Spleen (tissue), 13 donors: ENCODE measurements at places on chromosomes 11 and 22. TPM values are rescaled to one million over a fixed set of nuclear protein-coding genes. Genes with fewer than 3 reads are reported as not detected.

GRCh38 chr11:518463-519202 lies 11.6 kb upstream of the RNH1 start:
- H3K4me1 ChIP-seq, result peaks cover 3% of the 10 kb centered on the region
- H3K27me3 ChIP-seq, result no peaks in the 10 kb centered on the region
- H3K36me3 ChIP-seq, result no peaks in the 10 kb centered on the region

DNA sequence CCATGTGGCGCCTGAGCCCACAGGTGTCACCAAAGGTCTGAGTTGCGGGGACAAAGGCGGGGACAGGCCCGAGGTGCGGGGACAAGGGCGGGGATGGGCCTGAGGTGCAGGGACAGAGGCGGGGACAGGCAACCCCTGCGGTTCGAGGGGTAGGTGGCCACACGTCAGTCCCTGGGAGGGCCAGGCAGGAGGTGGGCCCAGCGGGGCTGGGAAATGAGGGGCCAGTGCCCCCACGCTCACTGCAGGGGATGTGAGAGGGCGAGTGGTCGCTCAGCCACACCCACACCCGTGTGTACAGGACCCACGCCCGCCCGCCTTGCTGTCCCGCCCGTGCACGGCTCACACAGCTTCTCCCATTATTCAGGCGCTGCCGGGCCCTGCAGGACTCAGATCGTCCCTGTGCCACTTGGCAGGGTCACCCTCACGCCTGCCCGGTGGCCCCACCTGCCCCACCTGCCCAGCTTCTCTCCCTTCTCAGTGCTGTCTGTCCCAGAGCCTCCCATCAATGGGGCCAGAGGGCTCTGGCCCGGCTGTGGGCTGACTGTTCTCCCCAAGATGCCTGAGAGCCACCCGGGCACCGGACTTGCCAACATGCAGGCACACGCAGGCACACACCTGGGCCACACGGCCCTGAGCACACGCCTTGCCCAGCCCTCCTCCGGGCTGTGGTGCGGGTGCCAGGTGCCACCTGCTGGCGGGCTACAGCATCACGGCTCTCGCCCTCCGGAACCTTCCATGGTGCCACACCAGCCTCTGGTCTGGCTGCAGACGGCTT lies 14.2 kb upstream of the MUC6 start:
- no peak overlapping the region for H3K4me3 ChIP-seq
- DNase-seq, result peak; percentile 92
- H3K27me3 ChIP-seq, result peaks cover 75% of the 10 kb centered on the region
- no peaks in the 10 kb centered on the region for H3K36me3 ChIP-seq

GRCh38 chr11:20238712-20239111 lies 78.4 kb upstream of the DBX1 start:
- H3K4me1 ChIP-seq, result no peaks in the 10 kb centered on the region
- no peaks in the 10 kb centered on the region for H3K27me3 ChIP-seq
- H3K4me3 ChIP-seq, result no peak overlapping the region

DNA sequence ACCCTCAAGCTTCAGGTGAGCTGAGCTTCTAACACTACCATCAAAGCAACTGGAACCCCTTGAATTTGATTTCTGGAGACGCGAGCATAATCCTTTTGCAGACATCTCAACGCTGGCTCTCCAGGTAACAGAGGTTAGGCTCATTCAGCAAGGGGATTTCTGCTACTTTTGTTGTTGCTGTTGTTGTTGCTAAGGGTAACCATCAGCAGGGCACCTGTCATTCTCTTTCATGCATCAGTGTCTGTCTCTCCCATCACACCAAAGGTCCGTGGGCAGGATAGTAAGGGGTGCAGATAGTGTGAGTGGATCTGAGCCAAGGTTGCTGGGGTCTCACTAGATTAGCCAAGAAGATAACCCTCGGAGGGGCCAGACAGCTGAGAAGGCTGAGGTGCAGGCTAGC lies 90.3 kb downstream of the TP53I11 start:
- H3K36me3 ChIP-seq, result no peaks in the 10 kb centered on the region
- H3K27ac ChIP-seq, result no peak overlapping the region
- H3K4me3 ChIP-seq, result no peak overlapping the region
- H3K4me1 ChIP-seq, result no peaks in the 10 kb centered on the region
- H3K27me3 ChIP-seq, result no peaks in the 10 kb centered on the region

Gene CNGA4
- 0.33 TPM for total RNA-seq

GRCh38 chr22:38317995-38318715 lies 922 bp upstream of the CSNK1E start:
- peak overlapping the region; percentile 34 for H3K4me3 ChIP-seq
- peaks cover 50% of the 10 kb centered on the region for H3K4me1 ChIP-seq
- no peaks in the 10 kb centered on the region for H3K36me3 ChIP-seq
- H3K27ac ChIP-seq, result peak overlapping the region; percentile 88

GRCh38 chr11:97739932-97740800 lies 1280.6 kb upstream of the CNTN5 start:
- no peaks in the 10 kb centered on the region for H3K27me3 ChIP-seq
- H3K4me1 ChIP-seq, result no peaks in the 10 kb centered on the region
- no peaks in the 10 kb centered on the region for H3K36me3 ChIP-seq
- no peak for DNase-seq
- no peak overlapping the region for H3K27ac ChIP-seq
- H3K4me3 ChIP-seq, result no peak overlapping the region

Gene SREBF2
- total RNA-seq, result 73.5 TPM

Gene KLHL35
- 2.4 TPM for total RNA-seq

GRCh38 chr11:104169091-104169490 lies 5.1 kb upstream of the PDGFD start:
- no peak overlapping the region for H3K4me3 ChIP-seq
- H3K27me3 ChIP-seq, result peaks cover 2% of the 10 kb centered on the region
- H3K4me1 ChIP-seq, result no peaks in the 10 kb centered on the region
- no peak for DNase-seq

DNA sequence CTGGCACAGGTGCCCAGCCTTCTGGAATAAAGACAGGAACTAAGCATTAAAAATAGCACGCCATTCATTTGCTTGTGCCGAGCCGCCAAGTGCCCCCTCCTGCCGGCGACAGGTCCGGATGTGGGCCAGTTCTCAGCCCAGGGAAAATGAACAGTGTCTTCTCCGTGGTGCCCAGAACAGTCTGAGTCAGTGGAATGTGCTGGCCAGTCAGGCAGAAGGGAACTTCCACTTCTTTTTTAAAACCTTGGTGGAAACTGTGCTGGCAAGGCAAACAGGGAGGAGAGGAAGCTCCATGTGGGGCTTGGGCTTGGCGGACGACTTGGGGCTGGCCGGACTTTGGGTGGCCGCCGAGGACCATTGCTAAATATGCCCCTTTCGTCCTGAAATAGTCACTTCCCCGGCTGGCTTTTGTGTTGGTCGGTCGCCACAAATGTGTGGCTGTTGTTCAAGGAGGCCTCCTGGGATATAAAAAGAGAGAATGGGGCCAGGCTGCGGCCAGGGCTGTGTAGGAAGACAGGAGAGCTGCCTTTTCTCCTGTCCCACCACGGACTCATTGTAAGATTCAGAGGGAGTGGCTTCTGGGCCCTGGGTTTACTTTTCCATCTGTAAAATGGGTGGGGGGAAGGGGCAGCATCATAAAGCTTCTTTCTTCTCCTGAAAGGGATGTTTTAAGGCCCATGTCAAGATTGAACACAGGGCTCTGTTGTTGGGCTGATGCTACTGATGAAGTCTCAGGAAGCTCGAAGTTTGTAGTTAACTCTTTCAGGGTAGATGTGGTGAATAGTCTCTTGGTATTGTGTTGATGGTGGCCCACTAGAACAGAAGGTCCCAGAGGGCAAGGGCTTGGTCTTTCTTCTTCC lies 101.0 kb downstream of the PTPRJ start:
- H3K36me3 ChIP-seq, result no peaks in the 10 kb centered on the region
- peak; percentile 79 for DNase-seq
- H3K4me1 ChIP-seq, result peaks cover 63% of the 10 kb centered on the region
- no peak overlapping the region for H3K4me3 ChIP-seq

GRCh38 chr11:102874852-102875251 lies at the start of gene MMP12:
Gene MMP12 (minus strand): TSS chr11:102874982. CDS start chr11:102874937, 45 bp downstream.
- DNase-seq, result no peak
- no peaks in the 10 kb centered on the region for H3K27me3 ChIP-seq
- no peaks in the 10 kb centered on the region for H3K4me1 ChIP-seq
- no peaks in the 10 kb centered on the region for H3K36me3 ChIP-seq
- no peak within 1 kb of the TSS for H3K27ac ChIP-seq
- H3K4me3 ChIP-seq, result no peak within 1 kb of the TSS

DNA sequence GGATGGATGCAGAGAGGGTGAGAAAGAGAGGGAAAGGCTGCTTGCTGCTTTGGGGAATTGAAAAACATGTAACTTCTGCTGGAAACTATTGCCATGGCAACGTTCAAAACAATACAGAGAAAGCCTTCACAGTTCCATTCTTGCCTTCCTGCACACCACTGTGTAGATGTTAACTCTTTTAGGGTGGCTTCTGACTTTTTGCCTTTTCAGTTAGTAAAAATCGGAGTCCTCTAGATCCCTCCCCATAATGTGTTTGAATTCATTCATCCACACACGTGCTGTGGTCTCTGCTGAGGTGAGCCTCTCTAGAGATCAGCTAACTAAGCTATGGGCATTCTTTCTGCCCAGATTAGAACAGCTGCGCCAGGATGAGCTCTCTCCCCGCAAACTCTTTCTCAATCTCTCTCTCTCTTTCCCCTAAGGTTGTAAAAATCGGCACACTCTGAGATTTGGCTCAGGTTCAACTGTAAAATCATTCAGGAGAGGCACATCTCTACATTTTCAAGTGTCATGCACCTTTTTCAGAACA lies 1178.3 kb downstream of the LRRC4C start:
- no peaks in the 10 kb centered on the region for H3K27me3 ChIP-seq
- H3K4me1 ChIP-seq, result no peaks in the 10 kb centered on the region
- H3K36me3 ChIP-seq, result no peaks in the 10 kb centered on the region
- no peak overlapping the region for H3K4me3 ChIP-seq

DNA sequence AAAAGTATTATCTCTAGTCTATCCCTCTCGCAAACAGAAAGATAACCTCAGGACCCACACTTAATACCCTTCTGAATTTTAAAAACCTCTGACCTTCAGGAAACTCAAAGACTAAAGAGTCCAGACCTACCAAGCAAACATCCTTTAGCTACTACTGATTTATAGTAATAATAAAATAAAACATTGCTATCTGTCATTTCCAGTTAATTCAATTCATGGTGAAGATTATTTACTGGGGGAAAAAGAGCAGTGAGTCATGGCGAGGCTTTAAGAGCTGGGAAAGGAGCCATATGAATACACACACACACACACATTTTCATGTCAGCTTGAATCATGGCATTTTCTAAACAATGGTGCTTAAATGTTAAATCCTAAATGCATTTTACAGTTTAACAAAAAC lies 87.1 kb downstream of the FAM76B start:
- H3K36me3 ChIP-seq, result no peaks in the 10 kb centered on the region
- DNase-seq, result no peak
- H3K4me1 ChIP-seq, result peaks cover 79% of the 10 kb centered on the region
- peak overlapping the region; percentile 79 for H3K27ac ChIP-seq
- no peaks in the 10 kb centered on the region for H3K27me3 ChIP-seq

Gene FAM111A
- total RNA-seq, result 77.0 TPM

Gene RTL10
- 18.5 TPM for total RNA-seq

GRCh38 chr11:57502870-57503269 lies 12.6 kb downstream of the SLC43A1 start:
- no peak overlapping the region for H3K4me3 ChIP-seq
- no peaks in the 10 kb centered on the region for H3K36me3 ChIP-seq
- H3K27ac ChIP-seq, result no peak overlapping the region
- peaks cover 26% of the 10 kb centered on the region for H3K4me1 ChIP-seq
- no peaks in the 10 kb centered on the region for H3K27me3 ChIP-seq

DNA sequence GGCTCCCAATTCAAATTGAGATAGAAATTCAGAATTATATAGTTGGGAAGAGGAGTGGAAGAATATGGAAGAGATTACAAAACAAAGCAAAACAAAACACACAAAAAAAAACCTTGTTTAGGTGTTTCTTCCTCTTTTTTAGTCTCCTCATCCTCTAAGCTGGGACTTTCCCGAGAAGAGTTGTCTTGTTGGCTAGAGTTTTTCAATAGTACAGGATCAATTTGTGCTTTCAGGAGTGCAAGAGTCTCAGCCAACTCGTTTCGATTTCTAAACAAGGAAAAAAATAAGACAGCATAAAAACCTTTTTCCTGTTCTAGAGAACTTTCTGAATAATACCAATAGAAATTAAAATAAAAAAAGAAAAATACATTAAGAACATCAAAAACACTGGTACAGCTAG lies 87.8 kb upstream of the CLNS1A start:
- no peaks in the 10 kb centered on the region for H3K4me1 ChIP-seq
- H3K36me3 ChIP-seq, result peaks cover 18% of the 10 kb centered on the region
- no peaks in the 10 kb centered on the region for H3K27me3 ChIP-seq

DNA sequence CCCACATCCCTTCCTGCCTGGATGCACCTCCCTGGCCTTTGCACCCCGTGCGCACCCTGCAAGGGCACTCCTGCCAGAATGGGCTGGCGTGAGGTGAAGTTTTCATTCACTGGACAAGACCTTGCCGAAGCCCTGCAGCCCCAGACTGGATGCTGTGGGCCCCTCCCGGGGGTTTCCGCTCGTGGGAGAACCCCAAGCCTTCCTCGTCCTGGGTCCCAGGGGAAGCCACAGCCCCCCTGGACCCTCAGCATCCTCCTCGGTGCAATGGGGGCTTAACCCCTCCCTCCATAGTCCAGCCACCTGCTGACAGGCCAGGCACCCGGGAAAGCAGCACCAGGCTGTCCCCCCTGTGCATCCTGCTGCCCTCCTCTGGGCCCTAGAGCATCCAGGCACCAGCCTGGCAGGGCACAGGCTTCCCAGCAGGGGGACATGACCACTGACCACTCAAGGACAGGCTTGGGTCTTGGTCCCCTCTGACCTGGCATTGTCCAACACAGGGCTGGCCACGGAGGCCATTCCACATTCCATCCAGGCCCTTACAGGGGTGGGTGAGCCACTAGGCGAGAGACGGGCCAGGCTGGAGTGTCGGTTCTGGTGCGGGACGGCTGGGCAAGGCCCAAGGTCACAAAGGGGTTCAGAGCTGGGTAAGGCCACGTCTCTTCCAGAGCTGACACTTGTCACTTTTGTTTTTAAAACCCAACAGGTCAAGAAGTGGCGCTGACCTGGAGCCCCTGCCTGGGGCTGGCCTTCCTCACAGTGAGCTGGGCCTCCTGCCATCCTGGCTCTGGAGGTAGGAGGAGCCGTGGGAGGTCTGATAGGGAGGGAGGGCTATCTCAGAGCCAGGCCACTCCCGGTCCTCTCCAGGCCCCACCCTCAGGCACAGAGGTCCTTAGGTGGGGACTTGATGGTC lies 41.5 kb upstream of the PPARA start:
- DNase-seq, result no peak
- H3K27ac ChIP-seq, result peak overlapping the region; percentile 97
- H3K4me1 ChIP-seq, result peaks cover 80% of the 10 kb centered on the region
- H3K4me3 ChIP-seq, result no peak overlapping the region
- H3K36me3 ChIP-seq, result no peaks in the 10 kb centered on the region
